ENCODE measurements at places on chromosomes 11 and 22.

DNA sequence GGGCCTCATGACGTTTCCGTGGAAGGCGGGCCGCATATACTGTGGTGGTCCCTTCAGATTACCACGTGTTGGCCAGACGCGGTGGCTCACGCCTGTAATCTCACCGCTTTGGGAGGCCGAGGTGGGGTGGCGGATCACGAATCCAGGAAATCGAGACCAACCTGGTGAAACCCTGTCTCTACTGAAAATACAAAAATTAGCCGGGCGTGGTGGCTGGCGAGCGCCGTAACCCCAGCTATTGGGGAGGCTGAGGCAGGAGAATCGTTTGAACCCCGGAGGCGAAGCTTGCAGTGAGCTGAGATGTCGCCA is 853 bp upstream of the DENND6B start:
- DNase-seq: no peak

- DNase-seq: no peak
Measured at GRCh38 chr11:111426617-111427016, 47.5 kb upstream of the POU2AF1 start.

- no peak for DNase-seq
Measured at GRCh38 chr11:47383071-47383470, 4.7 kb upstream of the SPI1 start.

DNA sequence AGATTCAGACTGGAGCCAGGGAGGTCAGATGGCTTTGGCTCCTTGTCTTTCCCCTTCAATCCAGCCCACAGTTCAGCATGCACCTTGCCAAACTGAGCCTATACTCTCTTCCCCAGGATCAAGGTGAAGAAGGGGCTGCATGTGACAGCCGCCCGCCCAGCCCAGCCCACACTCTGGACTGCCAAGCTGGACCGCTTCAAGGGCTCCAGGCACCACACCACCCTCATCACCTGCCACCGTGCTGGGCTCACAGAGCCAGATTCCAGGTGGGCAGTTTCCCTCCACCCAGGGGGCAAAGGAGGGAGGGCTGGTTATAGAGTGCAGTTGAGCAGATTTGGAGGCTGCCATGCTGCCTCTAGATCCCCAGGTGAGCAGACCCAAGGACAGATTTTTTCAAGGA is 6.1 kb downstream of the TMEM132A start:
- no peak for DNase-seq

- no peak for DNase-seq
Measured at GRCh38 chr11:123185326-123185725, 9.7 kb downstream of the CLMP start.

DNA sequence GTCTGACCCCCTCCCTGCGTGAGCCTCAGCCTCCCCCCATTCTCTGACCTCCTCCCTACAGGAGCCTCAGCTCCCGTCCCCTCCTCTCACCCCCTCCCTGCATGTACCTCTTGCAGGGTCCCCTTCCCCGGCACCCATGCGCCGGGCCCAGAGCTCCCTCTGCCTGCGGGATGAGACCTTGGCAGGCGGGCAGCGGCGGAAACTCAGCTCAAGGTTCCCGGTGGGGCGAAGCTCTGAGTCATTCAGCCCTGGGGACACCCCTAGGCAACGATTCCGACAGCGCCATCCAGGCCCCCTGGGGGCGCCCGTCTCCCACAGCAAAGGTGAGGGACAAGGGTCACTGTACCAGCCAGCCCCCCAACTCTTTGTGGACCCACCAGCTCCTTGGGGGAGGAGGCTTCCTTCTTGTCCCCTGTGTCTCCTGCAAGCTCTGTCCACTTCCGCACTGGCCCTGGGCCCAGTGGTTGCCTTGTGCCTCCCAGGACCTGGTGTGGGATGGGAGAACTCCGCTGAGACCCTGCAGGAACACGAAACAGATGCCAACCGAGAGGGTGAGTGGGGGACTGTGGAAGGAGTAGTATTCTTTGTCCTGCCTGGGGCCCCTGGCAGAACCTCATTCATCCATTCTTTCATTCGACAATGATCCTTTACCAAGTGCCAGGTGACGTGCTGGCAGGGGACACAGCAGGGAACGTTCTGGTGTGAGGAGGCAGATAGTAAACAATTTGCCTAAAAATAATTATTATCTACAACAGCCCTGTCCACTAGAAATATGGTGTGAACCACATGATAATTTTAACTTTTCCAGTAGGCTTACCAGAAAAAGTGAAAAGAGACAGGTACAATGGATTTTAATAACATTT is 3.7 kb upstream of the RPS6KA4 start:
- peak; percentile 91 for DNase-seq

Data from HTR-8/SVneo (cell line).